C1 segment of cervical spinal cord (tissue), 14 donors: ENCODE measurements at places on chromosomes 3 and 15.

- DNase-seq: peak; percentile 30
These were observed 17.4 kb upstream of the RTP2 start for GRCh38 chr3:187719628-187720336.

DNA sequence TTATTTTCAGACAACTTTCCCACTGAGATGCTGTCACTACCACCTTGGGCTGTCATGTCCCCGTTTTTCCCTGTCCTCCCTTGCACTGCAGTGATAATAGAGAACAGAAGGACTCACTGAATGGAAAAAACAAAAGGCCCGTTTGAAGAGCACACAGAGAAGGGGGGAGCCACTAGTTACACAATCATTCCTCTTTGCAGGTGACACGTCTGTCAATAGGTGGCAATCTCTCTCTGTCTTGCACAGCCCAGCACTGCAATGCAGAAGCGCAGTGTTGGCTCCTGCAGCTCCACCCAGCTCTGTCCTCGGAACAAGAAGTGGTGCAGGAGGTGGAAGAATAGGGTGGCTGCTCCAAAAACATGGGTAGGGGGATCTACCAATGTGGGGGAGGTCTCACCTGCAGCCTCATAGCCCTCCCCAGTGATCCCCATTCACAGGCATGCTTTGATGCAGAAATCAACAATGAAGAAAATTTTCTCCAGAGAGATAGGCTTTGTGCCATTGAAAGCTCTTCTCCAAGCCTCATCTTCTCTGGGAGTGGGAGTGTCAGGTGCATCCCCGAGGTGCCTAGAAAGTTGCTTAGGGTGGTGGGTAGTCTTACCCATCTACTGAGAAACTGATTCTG lies 31.8 kb downstream of the FSTL1 start:
- peak; percentile 22 for DNase-seq

DNA sequence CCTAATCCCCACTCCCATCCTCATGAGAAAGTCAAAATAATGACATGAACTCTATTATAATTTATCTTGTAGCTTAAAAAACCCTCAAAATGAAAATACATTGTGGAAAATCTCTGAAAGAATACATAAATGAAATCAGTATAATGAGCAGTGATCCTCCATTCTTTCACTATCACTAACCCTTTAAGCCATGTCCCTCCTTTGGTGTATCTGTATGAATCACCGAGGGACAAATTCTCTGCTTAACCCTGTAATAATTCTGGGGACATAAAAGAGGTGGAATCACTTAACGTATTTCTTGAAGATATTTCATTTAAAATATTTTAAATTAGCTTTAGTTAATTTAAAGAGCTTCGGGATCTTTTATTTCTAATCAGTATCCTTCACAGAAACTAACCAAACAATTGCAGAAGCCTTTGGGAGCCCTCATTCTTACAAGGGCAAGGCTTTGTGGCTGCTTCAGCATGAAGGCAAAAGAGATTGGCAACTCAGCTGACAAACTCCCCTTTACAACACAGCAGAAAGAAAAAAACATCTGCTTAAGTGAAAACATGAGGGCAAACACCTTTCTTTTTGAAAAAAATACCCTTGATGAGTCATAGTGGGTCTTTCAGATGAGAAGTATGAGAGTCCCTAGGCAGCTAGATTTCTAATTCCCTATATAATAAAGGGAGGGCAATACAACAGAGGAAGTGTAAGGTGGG lies 44.0 kb upstream of the ALCAM start:
- DNase-seq: no peak

DNA sequence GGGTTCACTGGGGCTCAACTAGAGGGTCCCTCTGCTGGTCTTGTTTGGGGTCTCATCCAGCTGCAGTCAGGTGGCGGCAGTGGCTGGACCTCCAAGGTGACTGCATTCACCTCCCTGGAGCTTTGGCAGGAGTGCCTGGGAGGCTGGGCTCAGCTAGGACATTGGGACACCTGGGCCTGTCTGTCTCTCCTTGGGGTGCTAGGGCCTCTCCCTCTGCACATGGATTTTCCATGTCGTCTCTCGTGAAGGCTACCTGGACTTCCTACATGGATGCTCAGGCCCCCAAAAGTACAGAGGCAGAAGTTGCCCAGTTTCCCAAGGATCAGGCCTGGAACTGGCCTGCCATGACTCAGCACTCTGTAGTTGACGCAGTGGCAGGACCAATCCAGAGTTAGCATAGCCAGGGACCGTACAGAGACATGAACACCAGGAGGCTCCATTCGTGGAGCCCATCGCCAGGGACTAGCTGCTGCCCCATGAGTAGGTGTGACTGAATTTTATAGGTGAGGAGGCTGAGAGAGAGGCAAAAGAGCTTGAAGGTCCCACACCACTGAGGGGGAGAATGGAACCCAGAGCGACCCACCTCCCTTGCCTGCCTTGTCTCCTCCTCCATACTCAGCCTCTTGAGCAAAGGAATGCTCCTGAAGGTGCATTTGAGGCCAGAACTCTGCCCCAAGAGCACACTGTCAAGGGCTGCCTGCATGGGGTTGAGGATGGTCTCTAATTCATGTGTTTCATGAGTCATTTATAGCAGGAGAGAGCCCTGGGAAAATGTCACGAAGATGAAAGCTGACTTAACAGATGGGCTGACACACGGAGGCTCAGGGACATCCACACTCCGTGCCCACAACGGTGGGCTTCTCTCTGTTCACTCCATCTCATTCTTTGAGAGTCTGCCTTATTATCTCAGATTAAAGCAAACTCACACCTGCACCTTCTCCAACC lies 13.0 kb upstream of the ALDH1A3 start:
- no peak for DNase-seq

DNA sequence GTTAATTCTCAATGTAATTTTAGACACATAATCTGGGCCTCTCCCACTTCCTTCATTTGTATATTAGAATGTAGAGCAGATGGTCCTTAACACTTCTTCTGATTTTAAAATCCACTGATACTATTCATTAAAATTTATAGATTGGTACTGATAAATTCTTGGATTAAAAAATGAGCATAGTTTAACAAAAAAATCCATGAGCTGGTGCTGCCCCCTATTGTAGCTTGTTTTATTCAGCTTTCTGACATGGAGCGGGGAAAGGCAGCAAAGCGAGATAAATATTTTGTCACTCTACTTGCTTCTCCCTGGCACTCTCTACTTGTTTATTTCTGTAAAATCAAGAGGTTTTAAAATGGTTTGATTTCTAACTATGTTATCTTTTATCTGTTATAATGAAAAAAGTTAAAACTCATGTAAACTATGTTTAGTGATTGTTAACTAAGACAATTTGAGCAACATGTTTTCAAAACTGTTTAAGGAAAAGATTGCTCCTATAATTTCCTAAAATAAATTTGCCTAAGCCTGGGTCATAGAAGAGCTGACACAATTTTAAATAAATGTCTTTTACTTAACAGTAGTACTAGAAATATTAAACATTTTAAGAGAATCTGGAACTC lies 26.5 kb upstream of the PLOD2 start:
- DNase-seq: no peak

DNA sequence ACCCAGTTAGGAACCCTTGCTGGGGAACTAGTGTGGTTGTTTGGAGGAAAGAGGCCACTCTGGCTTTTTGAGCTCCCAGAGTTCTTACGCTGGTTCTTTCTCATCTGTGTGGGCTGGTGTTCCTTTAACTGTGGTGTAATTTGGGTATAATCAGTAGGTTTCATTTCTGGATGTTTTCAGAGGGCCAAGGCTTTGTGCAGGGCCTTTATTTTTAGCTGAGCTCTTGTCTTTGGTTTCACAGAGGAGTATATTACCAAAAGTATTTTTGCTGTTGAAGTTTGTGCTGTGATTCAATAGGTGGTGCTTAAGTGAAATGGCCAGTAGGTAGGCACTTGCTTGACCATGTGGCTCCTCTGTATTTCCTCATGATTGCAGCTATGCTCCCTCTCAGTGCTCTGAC lies 357.9 kb downstream of the KCNH8 start:
- no peak for DNase-seq

GRCh38 chr3:4547799-4548198 lies 54.7 kb downstream of the ITPR1 start:
- DNase-seq: no peak

GRCh38 chr3:49171775-49172500 lies 540 bp downstream of the KLHDC8B start:
- DNase-seq: no peak

DNA sequence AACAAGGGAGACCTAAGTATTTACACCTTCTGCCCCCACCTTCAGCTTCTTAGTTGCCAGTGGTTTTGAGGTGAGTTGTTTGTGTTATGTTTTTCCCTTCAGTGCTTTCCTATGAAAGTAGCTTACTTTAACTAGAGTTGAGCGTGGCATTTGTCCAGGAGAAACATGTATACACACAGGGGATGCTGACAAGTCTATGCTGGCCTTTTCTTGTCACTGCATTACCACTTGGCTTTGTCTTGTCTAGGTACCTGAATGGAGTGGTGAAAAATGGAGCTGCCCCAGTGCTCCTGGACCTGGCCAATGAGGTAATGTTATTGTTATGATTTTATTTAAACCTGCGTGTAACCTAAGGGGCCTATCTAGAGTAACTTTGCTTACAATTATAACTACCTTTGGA lies 74.4 kb downstream of the CDIN1 start:
- no peak for DNase-seq

DNA sequence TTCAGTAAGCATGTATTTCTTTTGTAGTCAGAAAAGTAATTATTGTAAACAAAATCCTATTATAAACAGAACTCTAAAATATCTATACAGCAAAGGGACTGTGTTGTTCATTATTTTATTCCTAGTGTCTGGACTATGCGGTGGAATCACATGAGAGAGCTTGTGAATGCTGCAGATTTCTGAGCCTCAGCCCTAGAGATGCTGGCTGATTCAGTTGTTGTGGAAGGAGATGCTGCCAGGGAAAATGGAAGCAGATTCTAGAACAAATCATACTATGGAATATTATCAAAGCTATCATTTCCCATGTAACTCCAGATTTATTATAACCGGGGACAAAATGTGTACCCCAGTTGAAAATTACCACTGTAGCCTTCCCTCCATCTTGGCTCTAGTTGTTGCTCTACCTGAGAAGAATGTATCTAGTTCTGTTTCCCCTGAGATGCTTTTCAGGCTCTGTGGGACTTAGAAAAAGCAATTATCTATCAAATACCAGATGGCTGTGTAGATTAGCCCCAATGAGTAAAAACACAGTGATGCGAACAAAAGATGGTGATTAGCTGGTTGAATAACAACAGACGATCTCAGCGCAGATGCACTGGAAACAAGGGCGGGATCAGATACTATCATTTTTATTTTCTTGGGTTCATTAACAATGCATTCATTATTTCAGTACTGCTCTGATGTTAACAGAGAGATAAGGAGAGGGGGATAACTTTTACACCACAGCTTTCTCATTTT lies 131.3 kb downstream of the TMEM108 start:
- DNase-seq: no peak

GRCh38 chr3:30193625-30194044 lies 412.8 kb upstream of the TGFBR2 start:
- DNase-seq: no peak

- DNase-seq: no peak
These were observed 128.3 kb downstream of the WDR76 start for GRCh38 chr15:43955140-43955539.

DNA sequence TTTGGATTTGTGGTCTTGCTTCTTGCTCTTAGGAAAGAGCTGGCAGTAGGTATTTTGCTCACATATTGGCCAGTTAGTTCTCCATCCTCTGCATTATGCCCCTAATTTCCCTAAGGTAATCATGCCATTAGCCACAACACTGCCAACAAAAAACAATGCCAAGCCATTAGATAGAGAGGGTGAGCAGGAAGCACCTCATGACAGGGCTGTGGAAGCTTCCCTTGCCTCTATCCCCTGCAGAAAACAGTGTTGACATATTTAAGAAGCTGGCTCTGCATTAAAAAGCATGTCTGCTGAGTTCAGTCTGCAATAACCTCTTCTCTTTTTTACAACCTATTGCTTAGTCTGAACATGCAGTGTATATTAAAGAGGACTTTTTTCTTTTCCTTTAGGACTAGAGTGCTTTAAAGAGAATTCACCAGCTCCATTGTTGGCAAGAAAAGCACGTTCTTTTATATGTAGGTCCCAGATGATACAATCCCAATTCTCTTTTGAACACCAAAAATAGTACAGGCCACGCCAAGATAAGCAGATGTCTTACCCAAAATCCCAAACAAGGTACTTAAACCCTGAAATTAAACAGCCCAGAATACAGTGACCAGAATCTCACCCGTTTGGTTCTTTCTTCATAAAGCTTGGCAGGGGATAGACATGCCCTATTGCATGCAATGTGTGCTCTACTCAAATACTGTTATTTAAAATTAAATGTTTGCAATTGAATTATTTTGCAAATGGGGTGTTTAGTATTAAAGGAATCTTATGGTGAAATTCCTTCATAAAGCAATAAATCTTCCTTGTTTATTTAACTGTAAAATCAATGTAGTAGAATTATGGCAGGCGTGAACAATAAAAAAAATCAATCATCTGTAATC lies 93.7 kb upstream of the UBE3A start:
- DNase-seq: no peak

DNA sequence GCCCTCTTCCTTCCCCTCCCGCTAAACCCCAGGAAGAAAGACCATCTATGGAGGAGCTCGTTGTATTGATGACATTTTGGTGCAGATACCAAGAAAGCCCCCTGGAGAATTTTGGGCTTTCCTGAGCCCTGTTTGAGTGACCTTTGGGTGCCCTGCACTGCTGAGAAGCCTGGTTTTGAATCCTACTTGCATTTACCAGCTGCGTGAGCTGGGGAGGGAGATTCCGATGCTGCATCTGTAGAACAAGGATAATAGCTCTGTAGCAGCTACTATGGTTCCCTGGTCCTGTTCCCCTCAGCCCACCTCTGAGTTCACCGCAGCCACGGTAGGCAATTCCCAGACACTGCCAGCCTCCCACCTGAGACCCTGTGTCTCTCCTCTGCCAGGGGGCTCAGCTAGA lies 5.2 kb downstream of the APOD start:
- DNase-seq: no peak

- no peak for DNase-seq
These were observed 47.8 kb downstream of the CTXND1 start for GRCh38 chr15:80204231-80204630.

GRCh38 chr3:196654735-196655090 lies 15.2 kb downstream of the NRROS start:
- no peak for DNase-seq

- DNase-seq: no peak
These were observed 93.4 kb downstream of the CHCHD4 start for GRCh38 chr3:14031271-14031670.

DNA sequence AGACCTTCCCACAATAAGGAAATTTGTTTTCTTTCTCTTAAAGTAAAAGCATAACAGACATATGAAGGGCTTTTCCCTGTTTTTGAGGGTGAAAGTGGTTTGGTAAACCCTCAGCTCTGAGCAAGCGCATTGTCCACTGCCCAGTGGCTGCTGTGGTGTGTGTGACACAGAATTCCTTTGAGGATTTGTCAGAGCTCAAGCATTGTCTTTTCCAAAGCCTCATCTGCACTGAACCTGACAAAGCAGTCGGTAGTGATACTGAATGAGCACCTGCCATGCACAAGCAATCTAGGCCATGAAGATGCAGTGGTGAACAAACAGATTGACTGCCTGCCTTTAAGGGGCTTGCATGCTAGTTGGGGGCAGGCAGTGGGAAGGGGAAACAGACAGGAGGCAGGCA lies 128.3 kb downstream of the PLCL2 start:
- no peak for DNase-seq

- DNase-seq: no peak
These were observed 471.6 kb downstream of the FOXP1 start for GRCh38 chr3:71111784-71112440.
